NCI-H2029 treated with DMSO at 0.1 percent for 48 hours (cell line): ENCODE measurements at places on chromosomes 16 and 17.

DNA sequence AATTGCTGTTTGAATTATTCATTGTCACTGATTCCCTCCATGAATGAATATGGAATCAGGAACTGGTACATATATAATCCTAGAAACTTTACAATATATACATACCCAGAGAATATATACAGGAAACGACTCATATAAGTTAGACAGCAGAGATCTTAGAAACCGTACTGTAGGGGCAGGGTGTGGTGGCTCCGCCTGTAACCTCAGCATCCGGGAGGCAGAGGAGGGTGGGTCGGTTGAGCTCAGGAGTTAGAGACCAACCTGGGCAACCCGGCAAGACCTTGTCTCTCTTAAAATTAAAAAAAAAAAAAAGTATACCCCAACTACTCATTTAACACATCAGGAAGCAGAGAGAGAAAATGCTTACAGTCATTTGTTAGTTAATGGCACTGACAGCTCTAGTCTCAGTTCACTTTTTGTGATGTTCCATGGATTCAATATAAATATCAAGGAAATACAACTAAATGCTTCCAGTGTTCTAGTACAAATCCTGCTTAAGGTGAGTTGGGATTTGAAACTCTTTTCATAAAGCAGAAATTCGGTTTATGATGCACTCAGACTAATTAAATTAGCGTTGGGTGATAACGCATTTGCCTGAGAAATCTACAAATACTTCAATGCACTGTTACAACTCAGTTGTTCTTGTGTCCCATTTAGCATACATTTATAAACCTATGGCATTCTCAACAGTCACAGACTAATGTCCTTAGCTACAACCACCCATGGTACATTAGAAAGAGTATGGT is 5.6 kb downstream of the GLG1 start:
- DNase-seq: no peak

GRCh38 chr17:19482576-19482975 is 51.1 kb upstream of the SLC47A1 start:
- no peak for DNase-seq

DNA sequence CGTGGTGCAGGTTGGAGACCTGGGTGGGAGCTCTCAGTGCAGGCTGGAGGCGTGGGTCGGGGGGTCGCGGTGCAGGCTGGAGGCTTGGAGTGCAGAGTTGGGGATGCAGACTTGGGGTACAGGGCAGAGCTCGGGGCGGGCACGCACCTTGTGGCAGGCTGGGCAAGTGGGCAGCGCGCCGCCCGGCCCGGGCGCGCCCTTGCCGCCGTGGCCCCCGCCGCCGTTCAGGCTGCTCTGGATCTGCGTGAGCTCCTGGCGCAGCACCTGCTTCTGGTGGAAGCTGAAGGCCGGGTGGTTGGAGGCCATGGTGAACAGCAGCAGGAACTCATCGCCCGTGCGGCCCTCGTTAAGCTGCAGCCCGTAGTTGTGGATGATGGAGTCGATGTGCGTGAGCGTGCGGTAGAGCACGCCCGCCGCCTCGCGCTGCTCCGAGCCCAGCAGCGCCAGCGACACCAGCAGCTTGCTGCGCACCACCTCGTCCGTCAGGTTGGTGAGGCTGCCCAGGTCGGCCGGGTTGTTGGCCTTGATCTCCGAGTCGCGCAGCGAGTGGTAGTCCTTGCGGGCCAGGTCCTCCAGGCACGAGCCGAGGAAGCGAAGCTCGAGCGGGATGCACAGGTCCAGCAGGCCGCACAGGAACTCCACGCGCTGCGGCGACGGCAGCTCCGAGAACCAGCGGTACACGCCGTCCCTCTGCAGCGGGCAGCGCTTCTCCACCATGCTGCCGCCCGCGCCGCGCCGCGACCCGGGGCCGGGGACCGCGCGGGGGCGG is 1.1 kb downstream of the ZCCHC14 start:
- DNase-seq: no peak

GRCh38 chr17:156094-156621 is 18.8 kb downstream of the SCGB1C2 start:
- no peak for DNase-seq
